ENCODE measurements at places on chromosomes 4 and X.

DNA sequence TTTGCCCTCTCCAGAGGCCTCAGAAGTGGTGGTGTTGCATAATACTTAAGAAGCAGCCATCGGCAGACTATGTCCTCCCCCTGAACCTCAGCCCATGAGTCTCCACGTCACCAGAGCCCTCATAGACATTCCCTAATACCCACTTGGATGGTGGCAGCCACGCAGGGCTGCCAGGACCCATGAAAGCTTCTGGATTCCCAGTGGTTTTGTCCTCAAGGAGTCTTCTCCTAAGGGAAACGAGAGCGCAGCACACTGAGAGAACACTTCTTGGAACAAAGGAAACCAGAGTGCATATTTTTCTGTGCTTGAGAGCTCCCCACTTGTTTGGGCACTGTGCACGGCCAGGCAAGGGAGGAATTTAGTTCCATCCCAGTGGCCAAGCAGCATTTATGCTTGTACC lies 204.1 kb upstream of the DMD start:
- no peak for DNase-seq

DNA sequence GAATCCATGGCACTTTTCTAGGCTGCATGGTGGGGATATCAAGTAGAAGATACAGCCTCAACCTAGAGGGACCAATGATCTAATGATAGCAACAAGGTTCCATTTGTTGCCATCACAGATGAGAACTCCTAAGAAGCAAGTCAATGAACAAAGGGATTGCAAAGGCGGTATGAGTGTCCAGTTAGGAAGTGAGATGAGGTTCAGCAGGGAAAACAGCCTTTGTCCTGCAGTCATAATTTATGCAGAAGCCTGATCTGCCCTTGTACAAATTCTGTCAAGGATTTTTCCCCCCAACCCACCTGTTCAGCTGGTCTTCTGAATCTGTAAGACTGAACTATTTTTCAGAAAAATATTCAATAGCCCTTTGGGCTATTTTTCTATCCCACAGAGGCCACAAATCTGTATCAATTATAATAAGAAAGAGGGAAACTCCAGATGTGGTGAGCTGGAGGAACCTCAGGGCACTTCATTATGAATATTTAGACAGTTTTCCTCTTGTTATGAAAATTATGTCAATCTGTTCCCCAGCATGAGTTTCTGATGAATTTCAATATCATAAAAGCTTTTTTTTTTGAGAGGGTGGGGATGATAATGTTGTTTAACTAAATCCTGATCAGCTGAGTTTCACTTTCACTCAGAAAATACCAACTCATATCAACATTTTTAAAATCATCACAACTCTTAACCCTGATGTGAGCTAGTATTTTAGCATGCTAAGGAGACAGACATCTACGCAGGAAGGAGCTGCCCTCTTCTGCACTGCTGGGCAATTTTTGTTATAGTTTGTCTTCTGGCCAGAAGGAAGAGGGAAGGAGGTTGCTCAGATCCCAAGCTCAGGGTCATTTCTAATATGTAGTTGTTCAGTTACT lies 127.2 kb upstream of the MAP3K15 start:
- DNase-seq = no peak

- no peak for DNase-seq
Observed at GRCh38 chr4:184892999-184893398, 67.2 kb upstream of the ACSL1 start.

DNA sequence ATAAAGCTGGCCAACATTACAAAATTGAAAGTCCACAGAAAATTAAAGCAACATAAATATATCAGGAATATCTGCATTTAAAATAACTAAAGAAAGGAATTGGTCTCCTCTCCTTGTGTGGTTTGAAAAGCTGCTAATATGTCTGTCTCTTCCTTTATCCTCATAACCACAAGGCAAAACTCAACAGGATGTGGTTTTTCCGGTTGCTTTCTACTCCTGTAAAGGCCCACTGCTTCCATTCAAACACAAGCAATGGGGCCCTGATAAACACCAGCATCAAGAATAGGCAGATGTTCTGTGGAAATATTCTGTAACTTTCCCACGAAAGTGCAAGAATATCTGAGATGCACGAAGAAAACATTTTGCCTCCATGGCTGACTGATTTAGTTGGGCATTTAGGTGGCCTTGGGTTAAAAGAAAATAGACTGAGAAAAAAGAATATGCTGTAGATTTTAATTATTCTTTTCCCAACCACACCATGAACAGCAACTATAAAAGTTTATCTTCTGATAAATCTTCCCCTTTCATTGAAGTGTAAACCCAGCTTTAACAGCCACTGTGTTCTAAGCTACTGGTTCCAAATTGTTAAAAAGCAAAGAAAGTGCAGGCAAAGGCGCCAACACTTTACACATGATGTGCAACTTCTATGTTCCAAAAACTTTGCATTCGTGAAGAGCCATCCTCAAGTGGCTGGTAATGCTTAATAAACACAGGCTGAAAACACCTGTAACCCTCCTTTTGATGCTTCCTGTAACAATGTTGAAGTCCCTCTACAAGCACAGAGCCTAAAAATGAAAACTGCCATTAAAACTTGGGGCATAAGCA lies 50.5 kb upstream of the NDST3 start:
- DNase-seq = no peak

GRCh38 chr4:175998782-175999181 lies 66.9 kb upstream of the WDR17 start:
- DNase-seq = no peak

- DNase-seq = peak; percentile 62
Observed at GRCh38 chr4:184389978-184390900, 84.1 kb downstream of the IRF2 start.

- no peak for DNase-seq
Observed at GRCh38 chr4:95318483-95318882, 230.3 kb downstream of the UNC5C start.

DNA sequence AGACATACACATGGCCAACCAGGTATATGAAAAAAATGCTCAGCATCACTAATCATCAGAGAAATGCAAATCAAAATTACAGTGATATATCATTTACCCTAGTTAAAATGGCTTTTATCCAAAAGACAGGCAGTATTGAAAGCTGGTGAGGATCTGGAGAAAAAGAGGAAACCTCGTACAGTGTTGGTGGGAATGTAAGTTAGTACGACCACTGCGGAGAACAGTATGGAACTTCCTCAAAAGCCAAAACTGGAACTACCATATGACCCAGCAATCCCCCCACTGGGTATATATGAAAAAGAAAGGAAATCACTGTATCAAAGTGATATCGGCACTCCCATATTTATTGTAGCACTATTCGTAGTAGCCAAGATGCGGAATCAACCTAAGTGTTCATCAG lies 23.4 kb downstream of the ABHD18 start:
- DNase-seq = no peak

GRCh38 chr4:177008071-177008835 lies 215.5 kb upstream of the VEGFC start:
- DNase-seq = no peak

DNA sequence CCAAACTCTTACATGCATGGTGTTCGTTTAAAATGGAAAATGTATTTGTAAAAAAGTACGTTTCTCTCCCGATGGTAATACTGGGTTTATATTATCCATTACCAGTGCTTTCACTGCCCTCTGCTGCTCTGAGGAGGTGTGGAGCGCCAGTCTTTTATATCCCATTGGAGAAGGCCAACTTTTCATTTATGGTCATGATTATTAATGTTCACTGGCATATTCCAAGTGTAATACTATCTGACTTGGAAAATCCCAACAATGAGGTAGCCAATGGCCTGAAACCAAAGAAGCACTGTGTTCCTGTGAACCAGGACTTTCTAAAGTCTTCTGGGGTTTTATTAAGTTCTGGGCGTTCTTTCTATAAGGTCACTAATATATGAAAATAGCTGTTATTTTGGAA lies 80.7 kb downstream of the SYNPO2 start:
- peak; percentile 81 for DNase-seq

DNA sequence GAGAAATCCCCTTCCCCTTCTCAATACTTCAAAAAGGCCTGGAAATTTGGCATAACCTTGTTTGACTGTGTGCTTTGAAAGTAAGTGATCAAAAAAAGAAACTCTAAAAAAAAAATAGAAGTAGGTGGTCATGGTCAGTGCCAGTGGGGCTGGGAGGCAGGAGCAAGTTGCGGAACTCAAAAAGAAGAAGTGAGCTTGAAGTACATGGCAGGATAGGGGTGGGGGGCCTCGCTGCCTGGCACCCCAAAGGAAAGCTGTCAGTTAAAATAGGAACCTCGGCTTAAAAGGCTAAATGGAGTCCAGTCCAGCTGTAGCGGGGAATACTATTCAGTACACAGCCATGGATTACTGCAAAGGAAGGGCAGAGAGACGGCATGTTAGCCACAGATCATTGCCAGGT lies 12.2 kb upstream of the NKRF start:
- no peak for DNase-seq

GRCh38 chrX:101136235-101136634 lies 38.2 kb downstream of the CENPI start:
- DNase-seq = no peak

GRCh38 chrX:16836371-16836770 lies 33.8 kb downstream of the RBBP7 start:
- DNase-seq = no peak

DNA sequence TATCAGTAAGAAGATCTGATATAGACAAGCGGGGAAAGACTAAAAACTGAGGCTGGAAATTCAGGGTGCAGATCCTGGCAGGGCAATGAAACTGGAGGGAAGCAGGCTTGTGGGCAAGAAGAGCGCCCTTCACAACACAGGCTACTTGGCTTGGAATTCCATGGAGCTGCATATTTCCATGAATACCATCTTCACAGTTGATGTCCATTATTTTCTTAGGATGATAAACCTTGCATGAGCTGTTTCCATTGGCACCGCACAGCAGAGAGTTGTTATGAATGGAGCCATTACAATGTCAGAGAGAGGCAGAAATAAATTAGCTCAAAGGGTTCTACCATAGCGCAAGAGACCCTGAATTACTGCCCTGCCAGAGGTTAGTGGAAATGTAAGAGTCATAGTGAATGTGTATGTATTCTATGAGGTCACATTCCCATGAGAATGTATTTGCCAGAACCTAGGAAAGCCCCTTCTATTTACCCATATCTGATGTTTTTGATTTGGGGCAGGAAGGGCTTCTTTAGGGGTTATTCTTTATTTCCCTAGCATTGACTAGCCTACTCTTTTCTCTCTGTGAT lies 215.6 kb downstream of the PALLD start:
- no peak for DNase-seq
